A673 (cell line): ENCODE measurements at places on chromosomes 5 and 9. TPM values are rescaled to one million over a fixed set of nuclear protein-coding genes. Genes with fewer than 3 reads are reported as not detected.

Gene LCN9
- not detected in 2 replicates for total RNA-seq

Gene CDKN2A
- not detected in 2 replicates for total RNA-seq

Gene ENHO
- 1.2 and 2.8 TPM in 2 replicates for total RNA-seq

Gene SLC36A3
- total RNA-seq = not detected in 2 replicates

Gene TAF7
- total RNA-seq = 73.4 and 78.3 TPM in 2 replicates

Gene TRIM52
- total RNA-seq = 7.3 and 7.9 TPM in 2 replicates

Gene TERT
- 14.2 and 17.1 TPM in 2 replicates for total RNA-seq

Gene ENTPD2
- not detected in 2 replicates for total RNA-seq

Gene RANBP3L
- not detected in 2 replicates for total RNA-seq

DNA sequence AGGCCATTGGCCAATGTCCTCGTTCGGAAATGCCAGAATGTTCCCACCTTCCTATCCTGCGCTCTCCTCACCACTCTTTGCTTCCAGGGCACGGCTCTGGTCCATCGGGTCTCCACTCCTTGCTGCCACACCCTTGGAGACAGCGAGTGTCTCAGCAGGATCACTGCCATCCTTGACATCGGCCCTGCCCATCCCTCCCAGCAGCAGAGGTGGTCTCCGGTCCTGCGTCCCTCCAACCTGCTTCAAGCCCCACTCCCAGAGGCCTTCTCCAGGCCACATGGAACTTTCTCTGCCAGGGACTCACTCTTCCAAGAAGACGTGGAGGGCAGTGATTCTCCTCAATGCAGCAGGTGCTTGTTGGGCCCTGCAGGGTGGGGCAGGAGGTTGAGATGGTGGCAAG is 42.7 kb downstream of the IRX2 start:
- DNase-seq = no peak

DNA sequence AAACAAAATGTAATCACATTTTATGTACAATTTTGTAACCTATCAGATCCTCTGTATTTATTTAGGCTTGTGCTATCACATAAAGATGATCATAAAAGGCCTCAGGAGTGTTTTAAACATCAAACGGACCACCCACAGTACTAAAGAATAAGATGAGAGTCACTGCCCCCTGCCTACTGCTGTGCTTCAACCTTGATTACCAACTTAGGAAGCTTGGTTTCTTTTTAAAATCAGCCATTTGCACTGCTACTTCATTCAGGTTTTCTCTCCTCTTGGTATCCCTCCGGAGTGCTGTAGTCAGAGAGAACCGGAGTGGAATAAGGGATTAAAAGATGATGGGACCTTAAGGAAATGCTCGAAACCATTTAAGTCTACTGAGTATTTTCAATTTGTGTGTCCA is 6.9 kb downstream of the C7 start:
- DNase-seq = no peak

- no peak for DNase-seq
Observed at GRCh38 chr9:124283228-124283814, 25.6 kb downstream of the NEK6 start.

DNA sequence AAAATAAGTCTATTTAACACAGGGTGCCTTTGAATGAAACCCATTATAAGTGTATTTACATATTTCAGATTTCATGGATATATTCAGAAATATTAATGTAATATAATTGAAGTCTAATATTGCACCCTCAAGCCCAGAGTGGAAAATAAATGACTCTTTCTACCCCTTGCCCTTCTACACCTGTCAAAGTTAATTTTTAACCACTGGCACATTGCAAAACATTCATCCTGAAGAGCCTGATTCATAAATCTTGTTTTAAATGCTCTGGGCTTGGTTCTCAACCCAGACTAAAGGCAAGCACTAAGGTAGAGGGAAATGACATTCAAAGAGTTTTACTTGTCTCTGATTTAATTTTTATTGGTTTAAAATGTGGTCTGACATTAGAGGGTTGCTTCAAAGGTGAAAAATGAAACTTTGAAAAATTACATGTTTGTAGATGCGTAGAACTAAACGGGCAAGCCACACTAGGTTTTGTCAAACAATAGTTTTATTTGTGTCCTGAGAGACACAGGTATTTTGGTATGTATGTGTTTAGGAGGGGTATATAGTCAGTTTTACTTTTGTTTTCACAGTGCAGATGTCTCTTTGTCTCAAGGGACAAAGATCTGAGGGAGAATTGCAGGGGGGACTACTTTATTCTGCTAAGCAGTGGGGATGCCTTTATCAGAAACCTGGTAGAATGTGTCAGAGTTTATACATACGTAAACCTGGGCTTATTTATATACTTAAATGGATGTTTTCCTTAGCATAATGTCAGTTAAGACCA is 69.7 kb downstream of the PIK3R1 start:
- no peak for DNase-seq

- DNase-seq = peak; percentile 63
Observed at GRCh38 chr5:167582283-167582682, 709.2 kb upstream of the WWC1 start.

DNA sequence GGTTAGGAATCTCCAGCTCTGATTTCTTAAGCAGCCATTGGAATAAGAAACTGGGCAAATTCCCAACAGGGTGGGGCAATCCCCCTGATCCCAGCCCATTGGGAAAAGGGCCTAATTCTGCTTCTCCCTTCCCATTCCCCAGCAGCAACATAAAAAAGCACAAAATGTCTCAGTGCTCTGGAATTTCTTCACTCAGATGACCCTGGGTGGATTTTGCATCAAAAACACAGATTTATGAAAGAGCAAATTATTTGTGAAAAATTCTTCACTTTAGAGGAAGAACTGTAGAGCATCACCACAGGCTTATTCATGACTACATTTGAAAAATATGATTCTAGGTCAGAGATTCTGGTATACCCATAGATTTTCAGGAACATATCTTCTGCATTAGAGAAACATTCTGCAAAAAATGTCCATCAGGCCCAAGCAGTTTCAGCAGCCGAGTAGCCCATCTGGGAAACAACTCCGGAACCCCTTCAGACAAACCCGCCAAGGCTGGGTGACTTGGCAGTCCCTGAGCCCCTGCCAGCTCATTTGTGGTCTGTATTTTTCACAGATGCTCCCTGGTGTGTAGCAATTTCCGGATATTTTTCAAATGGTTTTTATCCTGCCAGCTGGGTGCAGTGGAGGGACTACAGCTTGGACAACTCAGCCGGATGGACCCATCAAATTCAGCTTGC is 102.1 kb upstream of the RANBP3L start:
- DNase-seq = peak; percentile 96

DNA sequence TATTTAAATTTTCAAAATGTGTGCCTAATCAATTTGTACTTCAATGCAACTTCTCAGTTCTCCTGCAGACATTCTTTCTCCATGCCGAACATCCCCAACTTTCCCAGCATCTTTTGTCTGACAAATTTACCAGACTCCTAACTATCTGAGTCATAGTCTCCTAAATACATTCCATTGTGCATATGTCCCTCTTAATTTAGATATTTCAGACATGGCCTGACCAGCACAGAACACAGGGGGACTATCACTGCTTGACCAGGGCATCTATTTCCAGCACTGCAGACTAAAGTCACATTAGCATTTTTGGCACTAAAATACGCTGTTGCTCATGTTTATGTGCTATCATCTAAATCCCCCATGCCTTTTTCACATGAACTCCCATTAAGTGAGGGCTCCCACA is 71.9 kb downstream of the ITGA1 start:
- DNase-seq = peak; percentile 47

- no peak for DNase-seq
Observed at GRCh38 chr9:38619556-38620447, 594 bp downstream of the ANKRD18A start.

GRCh38 chr9:110303133-110303532 is 34.5 kb downstream of the TXNDC8 start:
- no peak for DNase-seq

DNA sequence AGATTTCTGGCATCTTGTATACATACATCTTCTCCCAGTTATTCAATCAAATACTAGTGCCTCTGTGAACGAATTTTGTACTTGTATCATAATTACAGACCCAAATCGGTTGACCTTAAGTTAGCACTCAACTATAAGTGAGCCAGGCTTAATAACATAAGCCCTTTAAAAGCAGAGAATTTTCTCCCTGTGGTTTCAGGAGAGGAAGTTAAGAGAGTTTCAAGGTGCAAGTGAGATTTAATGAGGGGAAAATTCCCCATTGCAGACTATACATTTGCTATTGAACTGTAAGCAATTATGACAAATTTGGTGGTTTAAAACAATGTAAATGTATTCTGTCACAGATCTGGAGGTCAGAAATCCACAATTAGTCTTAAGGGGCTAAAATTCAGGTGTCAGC is 261.9 kb upstream of the NREP start:
- DNase-seq = no peak

GRCh38 chr9:128554155-128554862 is 1.9 kb downstream of the SPTAN1 start:
- peak; percentile 78 for DNase-seq

- no peak for DNase-seq
Observed at GRCh38 chr9:36656842-36657241, 84.1 kb downstream of the MELK start.

DNA sequence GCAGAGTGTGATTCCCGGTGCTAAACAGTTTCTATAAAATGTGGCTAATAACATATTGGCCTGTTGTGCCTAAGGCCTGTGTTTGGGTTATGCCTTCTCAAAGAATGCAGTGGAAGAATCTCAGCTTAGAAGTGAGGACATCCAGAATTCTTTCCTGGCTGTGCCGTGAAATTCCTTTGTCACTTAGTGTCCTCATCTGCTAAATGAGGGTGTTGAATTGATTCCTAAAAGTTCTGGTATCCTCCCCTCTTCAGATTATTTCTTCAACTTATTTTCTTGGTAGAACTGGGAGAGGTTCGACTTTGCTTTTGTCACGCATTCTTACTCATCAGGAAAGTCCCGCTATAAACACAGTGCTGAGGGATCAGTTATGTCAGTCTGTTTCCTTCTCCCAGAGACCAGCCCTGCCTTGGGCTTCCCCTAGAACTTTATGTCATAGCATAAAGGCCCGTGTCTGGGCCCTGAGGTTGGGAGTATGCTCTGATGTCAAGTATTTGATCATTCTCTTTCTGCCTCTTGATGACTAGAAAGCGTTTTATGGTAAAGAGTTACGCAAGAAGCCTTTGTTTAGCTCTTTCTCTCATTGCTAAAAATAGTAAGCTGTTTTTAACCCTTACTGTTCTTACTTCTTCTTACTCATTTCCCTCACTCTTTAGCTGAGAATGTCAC is 29.5 kb downstream of the MTAP start:
- DNase-seq = peak; percentile 35

GRCh38 chr5:139384591-139385051 is 1.5 kb upstream of the SLC23A1 start:
- no peak for DNase-seq

DNA sequence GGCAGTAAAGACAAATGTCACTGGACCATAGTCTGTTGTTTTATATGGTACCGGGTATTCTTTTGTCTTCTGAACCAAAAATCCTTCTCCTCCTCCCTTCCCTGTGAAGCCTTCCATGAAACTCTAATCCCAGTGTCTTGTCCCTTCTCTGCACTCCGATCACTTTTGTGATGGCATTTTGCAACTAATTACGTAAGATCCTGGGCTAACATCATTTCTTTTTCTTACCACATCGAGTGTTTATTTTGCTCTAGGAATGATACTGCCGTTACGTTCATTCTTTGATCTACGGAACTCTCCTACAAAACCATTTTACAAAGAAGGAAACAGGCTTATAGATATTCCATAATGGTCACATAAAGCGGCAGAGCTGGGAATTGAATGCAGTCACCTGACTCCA is 33.7 kb downstream of the SNX18 start:
- no peak for DNase-seq

GRCh38 chr9:129650680-129651235 is 8.8 kb upstream of the ASB6 start:
- DNase-seq = no peak

DNA sequence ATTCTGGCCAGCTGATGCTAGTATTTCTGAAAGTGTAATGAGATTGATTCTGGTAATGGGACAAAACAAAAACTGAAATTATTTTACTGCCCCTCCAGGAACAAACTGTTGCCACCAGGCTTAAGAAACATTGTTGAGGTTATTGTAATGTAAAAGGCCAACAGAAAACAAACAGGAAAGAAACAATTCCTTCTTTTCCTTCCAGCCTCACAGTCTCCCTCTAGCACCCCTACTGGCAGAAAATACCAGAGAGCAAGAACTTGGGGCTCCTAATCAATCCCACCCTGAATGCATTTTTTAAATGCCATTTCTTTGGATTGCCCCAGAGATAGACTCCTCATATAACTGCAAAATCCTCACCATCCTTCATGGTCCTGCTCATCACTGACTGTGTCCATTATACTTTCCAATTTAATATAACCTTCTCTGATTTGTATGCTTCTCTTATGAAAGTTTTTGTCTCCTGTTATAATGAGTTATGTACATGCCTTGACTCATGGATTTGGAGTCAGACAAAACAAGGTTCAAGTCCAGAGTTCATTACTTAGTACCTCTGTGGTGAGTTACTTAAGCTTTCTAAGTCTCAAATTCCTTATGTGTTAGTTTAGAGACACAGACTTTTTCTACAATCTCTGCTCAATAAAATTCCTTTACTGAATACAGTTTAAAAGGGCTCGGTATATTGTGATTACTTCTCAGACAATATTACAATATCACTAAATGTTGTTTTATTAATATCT is 157.9 kb upstream of the FBN2 start:
- DNase-seq = peak; percentile 1

GRCh38 chr9:114059047-114059803 is 18.9 kb downstream of the AMBP start:
- no peak for DNase-seq

GRCh38 chr5:98415663-98416062 is 357.8 kb upstream of the RGMB start:
- DNase-seq = no peak

- DNase-seq = no peak
Observed at GRCh38 chr5:124650951-124651662, 95.3 kb downstream of the ZNF608 start.

DNA sequence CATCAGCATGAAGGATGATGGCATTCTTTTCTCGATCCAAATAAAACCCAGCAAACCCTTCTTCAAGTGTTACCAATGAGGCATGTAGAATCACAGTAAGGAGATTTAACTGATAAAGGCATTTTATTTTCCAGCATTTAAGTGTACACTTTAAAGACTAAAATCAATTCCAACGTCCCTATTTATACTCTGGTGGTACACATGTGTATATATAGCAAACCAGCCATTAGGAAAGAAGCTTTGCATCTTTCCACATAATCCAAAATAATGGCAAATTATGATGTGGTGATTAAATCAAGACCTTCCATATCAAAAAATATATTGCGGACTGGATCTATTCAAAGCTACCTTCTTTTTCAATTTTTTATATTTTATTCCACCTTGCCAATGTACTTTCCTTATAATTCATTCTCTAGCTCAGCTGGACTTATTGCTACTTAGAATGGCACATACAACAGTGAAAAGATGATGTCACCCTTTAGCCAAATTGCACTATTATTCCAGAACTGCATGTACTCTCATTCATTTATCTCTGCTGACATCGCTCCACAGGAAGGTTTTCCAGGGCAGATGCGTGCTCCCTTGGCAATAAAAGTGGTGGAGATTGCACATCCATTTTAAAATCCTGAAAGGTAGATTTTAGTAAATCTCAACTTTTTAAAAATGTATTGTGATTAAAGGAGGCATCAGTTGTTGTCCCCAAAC is 63.3 kb upstream of the SLC30A5 start:
- peak; percentile 48 for DNase-seq

GRCh38 chr5:143119881-143120341 is 283.6 kb downstream of the NR3C1 start:
- no peak for DNase-seq
